ENCODE measurements at places on chromosomes 6 and 20.

DNA sequence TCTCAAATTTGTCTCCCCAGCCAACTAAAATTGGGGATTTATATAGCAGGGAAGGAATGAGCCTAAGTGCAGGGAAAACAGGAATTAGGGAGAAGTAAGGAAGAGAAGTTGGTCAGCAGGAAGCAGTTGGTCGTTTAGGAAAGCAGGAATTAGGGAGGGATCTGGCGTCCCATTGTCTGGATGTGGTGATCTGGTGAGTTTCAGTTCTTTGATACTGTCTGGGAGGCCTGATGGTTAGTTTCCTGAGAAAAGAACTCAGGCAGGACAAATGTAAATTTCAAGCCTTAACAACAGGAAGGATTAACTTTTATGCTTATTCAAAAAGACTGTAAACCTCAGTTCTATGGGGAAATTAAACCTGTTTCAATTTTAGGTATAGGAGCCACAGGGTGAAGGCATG lies 116.2 kb upstream of the PRL start:
- no peak for DNase-seq

- no peak for DNase-seq
Observed at GRCh38 chr6:8157839-8158238, 55.5 kb upstream of the EEF1E1 start.

DNA sequence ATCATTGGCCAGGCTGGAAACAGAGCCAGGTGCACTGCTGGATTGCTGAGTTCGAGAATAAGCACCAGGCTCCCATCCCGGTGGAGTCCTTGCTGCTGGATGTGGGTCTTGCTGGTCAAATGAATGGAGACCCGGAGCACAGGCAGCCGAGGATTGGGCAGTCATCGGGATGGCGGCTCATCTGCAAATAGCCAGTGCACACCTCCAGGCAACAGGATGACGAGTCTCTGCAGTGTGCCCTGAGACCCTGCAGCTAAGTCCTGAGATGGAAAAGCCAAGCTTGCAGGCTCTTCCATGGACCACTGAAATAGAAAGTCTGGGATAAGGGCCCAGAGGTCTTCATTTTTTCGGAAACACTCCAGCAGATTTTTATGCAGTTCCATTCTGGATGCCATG lies 143.5 kb downstream of the WDR27 start:
- no peak for DNase-seq

DNA sequence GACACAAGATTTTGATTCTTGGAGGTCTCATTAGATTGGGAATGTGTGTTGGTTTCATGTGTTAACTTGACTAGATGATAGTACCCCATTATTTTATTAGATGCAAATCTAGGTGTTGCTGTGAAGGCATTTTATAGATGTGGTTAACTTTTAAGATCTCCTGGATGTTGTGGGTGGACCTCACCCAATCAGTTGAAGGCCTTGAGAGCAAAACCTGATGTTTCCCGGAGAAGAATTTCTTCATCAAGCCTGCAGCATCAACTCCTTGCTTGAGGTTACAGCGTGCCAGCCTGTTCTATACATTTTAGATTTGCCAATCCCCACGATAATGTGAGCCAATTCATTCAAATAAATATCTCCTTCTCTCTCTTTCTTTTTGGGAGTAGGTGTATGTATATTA lies 66.8 kb upstream of the EXOC2 start:
- no peak for DNase-seq

GRCh38 chr20:21505810-21506530 lies 7.9 kb downstream of the NKX2-2 start:
- no peak for DNase-seq

- DNase-seq: no peak
Observed at GRCh38 chr6:14957355-14958059, 288.4 kb upstream of the JARID2 start.
